ENCODE measurements at places on chromosomes 7 and 10.
A peak's percentile ranks its signal among the peaks of the same experiment; 100 is the strongest.

DNA sequence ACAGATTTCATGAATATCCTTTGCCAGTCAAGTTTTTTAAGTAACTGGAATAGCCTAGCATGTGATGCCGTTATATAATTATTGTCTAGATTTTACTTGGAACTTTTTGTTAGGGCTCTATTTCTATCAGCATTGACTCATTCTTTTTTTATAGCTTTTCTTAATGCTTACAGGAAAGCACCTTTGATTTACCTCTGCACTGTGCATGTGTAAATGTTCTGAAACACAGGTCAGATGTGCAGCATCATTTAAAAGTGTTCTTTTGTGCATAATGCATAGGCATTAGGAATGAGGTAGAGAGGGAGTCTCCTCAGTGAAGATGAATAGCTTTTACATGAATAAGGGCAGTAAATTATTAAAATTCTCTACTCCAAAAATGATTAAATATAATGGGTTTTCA lies 669.3 kb upstream of the MBL2 start:
- no peak for DNase-seq

GRCh38 chr10:34262985-34263384 lies 552.1 kb downstream of the PARD3 start:
- DNase-seq = no peak

DNA sequence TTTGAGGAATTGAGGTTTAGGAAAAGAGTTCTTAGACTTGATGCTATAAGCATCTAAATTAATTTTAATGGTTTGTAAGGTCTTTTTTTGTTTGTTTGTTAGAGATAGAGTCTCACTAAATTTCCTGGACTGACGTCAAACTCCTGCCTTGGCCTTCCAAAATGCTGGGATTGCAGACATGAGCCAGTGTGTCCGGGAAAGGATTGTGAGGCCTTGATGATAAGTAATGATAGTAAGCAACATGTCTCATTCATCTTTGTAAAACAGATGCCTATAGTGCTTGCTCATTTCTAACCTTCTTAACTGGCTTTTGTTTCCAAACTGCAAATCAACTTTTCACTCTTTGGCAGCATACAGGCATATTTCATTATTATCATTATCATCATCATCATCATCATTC lies 176.0 kb upstream of the KCND2 start:
- no peak for DNase-seq

DNA sequence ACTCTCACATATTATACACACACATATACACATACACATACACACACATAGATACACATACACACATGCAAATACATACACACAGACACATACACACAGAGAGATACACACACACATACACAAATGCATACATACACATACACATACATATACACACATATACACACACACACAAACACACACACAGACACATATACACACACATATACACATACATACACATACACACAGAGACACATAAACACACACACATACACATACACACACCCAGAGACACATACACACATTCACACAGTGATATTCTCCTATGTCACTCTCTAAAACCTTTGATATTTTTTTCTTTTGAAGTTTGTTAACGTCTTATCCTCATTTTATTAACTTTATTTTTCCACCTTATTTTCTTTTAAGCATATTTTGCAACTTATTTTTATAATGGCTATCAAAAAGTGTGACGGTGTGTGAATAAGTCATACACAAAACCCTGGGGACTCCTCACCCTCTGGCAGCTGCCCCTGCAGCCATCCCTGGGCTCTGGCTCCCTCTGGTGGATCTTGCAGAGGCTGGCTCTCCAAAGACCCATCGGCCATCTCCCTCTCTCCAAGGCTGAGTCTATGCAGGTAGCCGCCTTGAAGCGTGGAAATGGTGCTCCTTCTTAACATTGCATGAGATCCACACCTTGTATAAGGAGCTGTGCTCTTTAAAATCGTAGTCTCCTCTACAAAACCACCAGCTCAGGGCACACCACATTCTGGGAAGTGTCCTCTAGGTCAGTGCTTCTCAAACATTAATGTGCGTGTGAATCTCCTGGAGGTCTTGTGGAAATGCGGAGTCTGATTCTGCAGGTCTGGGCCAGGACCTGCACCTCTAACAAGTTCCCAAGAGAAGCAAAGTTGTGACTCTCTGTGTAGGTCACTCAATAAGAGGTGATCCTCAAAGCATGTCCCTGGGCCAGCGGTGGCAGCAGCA lies 4.1 kb upstream of the C10orf120 start:
- DNase-seq = peak; percentile 18

DNA sequence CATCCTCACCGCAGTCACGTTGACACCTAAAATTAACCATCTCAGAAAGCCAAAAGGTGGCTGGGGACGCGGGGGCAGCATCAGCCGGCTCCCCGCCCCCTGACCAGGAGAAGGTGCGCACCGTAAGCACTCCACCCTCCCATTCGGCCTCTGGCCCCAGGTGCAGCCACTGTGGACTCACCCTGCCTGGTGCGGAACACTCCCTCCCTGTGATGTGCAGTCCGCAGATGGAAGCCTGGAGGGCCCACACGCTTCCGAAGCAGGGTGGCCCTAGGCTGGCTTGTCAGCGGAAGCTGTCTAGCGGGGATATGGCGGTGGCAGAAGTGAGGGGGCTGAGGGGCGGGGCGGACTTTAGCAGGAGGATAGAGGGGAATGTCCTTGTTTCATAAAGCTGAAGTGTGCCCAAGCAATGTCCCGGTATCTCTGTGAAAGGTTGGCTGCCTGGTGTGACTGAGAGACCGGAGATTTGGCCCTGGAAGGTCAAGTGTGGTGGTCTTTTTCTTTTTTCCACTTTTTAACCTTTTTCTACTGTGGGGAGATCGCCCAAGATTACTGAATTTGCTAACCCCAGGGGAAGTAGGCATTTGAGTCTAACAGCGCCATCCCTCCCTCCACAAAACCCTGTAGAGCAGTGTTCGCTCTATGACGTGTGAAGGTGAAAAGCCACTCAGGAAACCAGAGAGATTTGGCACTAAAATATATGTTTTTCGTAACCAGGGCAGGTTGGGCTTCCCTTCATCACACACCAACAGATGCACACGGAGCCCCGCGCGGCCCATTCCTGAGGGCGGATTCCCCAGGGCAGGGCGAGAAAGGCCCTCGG lies 74.7 kb downstream of the CXCL12 start:
- no peak for DNase-seq

DNA sequence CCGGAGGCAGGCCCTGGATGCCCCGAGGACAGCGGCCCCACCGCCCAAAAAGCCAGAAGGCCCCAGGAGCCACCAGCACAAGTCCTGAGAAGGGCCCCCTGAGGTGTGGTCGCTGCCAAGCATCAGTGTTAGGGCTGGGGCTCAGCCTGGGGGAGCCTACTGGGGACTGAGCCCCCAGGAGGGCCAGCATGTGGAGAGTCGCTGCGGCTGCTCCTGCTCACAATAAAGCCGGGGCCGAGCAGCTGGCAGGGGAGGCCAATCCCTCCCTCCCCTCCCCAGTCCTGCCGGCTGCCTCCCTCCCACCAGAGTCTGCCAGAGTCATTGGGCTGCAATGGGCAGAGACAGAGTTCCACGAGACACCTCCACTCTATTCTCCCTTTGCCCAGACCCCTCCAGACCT lies 3.1 kb upstream of the ASIC3 start:
- no peak for DNase-seq

DNA sequence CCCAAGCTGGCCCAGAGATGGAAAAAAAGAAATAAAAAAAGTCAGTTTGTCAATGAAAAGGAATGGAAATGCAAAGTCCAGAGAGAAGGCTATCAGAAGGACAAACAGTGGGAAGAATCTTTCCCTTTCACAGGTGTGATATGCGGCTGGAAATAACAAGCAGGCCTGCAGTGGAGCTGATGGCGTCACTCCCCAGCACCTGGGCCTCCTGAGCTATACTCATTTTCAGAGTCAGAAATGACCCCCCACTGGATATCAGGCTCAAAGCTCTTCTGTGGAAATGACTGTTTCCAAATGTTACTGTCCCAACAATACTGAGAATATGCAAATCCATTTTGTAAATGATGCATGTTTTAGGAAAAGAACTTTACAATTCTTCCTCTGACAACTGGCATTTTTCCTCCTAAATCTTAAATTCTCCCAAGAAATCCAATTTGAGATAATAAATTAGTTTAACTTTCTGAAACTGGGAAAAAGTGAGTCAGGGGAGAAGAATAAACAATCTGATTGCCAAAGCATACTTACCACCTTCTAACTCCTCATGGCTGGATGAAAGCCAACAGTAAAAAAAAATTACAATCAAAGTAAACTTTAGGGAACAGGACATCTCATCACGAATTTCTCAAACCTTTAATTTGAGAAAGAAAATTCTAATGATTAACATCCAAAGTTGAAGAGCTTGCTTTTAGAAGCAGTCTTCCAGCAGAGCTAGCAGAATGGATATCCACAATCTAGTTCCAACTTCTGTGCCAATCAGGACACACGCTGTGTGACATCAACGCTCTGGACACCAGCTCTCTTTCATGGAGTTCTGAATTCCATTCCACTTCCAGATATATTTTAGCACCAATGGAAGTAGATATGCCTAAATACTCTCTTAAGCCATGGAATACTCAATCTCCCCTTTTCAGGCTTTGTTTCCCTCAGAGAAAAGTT lies 5.3 kb upstream of the CUZD1 start:
- no peak for DNase-seq

- peak; percentile 45 for DNase-seq
These were observed 340.3 kb upstream of the PRKCQ start for GRCh38 chr10:6920072-6921019.

- no peak for DNase-seq
These were observed 23.7 kb downstream of the EPDR1 start for GRCh38 chr7:37943905-37944736.

DNA sequence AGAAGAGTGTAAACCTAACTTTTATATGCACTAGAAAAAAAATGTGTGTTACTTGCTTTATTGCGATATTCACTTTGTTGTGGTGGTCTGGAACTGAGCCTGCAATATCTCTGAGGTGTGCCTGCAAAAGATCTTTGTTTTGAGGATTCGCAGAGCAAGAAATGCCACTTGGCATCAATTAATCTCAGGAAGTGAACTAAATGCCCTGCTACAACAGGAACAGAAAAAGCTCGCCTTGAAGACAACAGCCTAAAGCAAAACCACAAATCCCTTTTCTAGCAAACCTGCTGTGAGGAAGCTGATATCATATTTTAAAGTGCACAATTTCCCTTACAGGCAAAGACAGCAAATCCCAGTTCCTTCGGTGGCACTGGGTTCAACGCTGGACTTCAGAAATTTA lies 675.8 kb downstream of the KCNMA1 start:
- no peak for DNase-seq

- DNase-seq = no peak
These were observed 117.4 kb downstream of the CABCOCO1 start for GRCh38 chr10:61779950-61780659.

DNA sequence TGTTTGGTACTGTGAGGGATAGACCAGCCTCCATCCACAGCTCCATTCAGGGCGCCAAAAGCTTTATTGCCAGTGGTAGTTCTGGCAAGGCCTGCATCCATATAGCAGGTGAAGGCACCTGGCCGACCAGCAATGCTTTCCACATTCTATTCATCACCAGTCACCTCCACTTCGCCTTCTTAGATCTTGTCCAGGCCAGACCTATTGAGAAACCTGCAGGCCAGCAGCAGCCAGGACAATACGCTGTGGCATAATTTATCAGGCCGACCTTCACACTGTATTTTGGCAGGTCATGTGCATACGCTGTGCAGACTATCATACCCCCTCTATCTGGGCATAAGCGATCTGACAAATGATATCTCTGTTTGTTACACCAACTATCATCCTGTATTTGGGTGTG lies 15.2 kb upstream of the KNDC1 start:
- DNase-seq = no peak

GRCh38 chr10:102243309-102243708 lies 2.0 kb upstream of the PITX3 start:
- no peak for DNase-seq

DNA sequence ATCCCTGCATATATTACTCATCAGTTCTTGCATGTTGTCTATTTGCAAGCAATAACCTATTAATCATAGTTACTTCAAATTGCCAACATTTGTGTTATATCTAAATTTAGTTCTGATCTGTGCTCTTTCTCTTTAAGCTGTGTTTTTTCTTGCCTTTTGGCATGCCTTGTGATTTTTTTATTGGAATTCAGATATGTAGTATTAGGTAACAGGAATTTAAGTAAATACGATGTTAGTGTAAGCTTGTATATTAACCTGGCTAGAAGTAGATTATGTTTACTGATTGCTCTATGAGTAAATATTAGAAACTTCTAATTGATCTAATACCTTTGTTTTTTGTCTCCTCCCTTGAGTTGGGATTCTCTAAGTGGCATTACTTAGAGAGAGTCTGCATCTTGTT lies 718.9 kb upstream of the POT1 start:
- no peak for DNase-seq

DNA sequence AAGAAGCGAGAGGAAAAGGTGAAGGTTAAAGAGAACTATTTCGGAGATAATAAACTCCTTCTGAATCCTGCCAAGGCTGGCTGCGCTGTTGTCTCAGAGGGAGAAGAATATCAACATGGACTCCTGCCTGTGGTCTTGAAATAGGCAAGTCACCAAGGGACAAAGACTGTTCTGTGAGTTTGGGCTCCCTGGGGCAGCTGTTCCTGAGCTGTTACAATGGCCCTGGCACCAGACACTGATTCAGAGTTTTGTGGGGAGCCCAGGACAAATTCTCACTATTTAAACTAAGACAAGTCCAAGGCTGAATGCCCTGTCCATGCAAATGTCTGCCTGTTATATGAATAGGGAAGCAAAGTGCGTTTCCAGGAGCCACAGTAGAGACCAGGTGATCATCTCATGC lies 81.4 kb downstream of the PRPF18 start:
- DNase-seq = no peak

GRCh38 chr10:12655940-12656339 lies 306.6 kb downstream of the CAMK1D start:
- DNase-seq = no peak

- DNase-seq = no peak
These were observed 116.4 kb upstream of the MKI67 start for GRCh38 chr10:128242641-128243040.

- DNase-seq = no peak
These were observed 649.2 kb downstream of the SDK1 start for GRCh38 chr7:3950249-3950648.

DNA sequence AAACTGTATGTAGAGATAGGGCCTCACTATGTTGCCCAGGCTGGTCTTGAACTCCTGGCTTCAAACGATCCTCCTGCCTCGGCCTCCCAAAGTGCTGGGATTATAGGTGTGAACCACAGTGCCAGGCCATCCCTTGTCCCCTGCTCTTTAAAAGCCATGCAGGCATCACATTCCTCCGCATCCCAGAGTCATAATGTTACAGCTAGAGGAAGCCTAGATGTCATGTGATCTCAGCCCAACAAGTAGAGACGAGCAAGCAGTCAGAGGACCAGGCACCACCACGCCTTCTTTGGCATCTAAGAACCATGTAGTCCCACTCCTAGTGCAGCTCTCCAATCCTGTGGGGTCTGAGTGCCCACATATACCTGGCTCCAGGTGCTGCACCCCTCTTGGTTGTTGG lies 13.1 kb downstream of the PODXL start:
- DNase-seq = no peak

- peak; percentile 58 for DNase-seq
These were observed at the start of gene HPS6 for GRCh38 chr10:102064868-102065560. TSS of gene HPS6 (plus strand) at chr10:102065349. CDS start at chr10:102065475, 126 bp downstream.

GRCh38 chr10:49168831-49169500 lies 19.2 kb downstream of the TMEM273 start:
- DNase-seq = no peak

Measured in COR-L47 (cell line).